H4 (cell line): ENCODE measurements at places on chromosomes 2 and 18. TPM values are rescaled to one million over a fixed set of nuclear protein-coding genes. Genes with fewer than 3 reads are reported as not detected.

The LDLRAD4 gene
- 5.5 and 6.9 TPM in 2 replicates for total RNA-seq

The CCDC141 gene
- total RNA-seq, result 0.02 TPM in 1 of 2 replicates, not detected in the other

The EFHD1 gene
- 0.31 and 3.7 TPM in 2 replicates for total RNA-seq

The STON1 gene
- 5.8 and 6.1 TPM in 2 replicates for total RNA-seq

The SFXN5 gene
- 8.6 and 11.1 TPM in 2 replicates for total RNA-seq

The CLEC4F gene
- total RNA-seq, result not detected in 2 replicates

The HS1BP3 gene
- 5.7 and 6.7 TPM in 2 replicates for total RNA-seq

The GATA6 gene
- 6.5 and 7.5 TPM in 2 replicates for total RNA-seq

The PSTPIP2 gene
- 0.08 TPM in 1 of 2 replicates, not detected in the other for total RNA-seq

The NDUFAF7 gene
- 2.7 and 2.9 TPM in 2 replicates for total RNA-seq

DNA sequence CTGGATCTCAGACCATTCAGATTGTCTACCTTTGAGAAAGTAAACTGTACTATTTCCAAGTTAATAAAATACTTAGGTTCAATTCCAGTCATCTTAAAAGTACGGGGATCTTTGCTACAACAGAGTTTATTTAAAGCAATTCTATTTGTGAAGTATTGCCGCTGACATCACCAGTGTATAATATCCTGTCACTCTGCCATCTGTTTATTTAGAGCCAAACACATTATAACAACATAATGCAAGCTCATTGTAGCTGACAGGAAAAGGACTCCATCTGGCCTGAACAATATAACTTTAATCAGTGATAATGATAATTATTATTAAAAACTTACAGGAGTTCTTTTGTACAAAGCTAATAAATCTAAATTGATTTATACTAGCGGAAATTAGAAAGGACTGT lies 786.8 kb downstream of the ERBB4 start:
- DNase-seq, result no peak

DNA sequence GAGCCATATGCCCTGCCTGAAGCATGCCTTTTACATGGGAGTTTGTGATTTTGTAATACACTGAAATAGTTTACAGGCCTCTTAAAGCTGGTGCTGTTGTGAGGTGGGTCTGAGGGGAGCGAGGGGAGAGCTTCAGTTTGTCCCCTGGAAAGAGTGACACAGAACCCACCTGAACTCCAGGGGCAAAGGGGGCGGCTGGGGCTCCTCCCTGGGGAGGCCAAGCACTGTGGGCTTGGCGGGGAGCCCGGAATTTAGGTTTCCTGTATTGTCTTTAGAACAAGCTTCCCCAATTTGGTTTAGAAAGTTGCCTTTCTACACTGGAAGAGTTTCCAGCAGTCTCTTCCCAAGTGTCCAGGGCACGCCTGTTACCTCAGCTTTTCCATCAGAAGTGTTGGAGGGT lies 75.7 kb downstream of the VAPA start:
- DNase-seq, result no peak

- peak; percentile 14 for DNase-seq
These were observed 22.6 kb downstream of the ST6GAL2 start for GRCh38 chr2:106863387-106863786.

- DNase-seq, result no peak
These were observed 188.6 kb upstream of the CDH19 start for GRCh38 chr18:66792466-66792865.

GRCh38 chr18:21341141-21341540 lies 99.1 kb downstream of the GREB1L start:
- DNase-seq, result peak; percentile 8

- peak; percentile 25 for DNase-seq
These were observed 34.5 kb downstream of the TTLL4 start for GRCh38 chr2:218745160-218745558.

GRCh38 chr2:127324635-127325034 lies 30.7 kb upstream of the ERCC3 start:
- peak; percentile 28 for DNase-seq

DNA sequence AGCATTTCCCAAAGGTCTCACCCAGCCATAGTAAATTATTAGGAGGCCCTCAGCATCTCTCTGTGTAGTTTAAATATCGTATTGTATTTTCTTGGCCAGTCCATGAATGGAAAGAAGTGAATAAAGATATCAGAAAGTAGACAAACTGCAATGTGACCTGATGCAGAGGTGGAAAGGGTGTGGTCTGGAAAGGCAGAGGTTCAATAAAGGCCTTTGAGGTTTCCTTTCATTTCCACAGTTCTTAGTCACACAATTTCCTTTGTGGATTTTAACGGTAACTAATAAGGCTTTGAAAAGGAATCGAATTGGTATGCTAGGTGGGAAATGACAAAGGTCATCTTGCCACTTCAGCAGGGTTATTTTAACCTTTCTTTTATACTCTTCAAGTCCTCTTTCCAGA lies 20.1 kb upstream of the WIPF1 start:
- no peak for DNase-seq

- DNase-seq, result no peak
These were observed 1.3 kb downstream of the NEUROD1 start for GRCh38 chr2:181678861-181679543.

- DNase-seq, result no peak
These were observed 45.1 kb downstream of the LPIN2 start for GRCh38 chr18:2967820-2968219.

- DNase-seq, result no peak
These were observed 405.3 kb downstream of the STK39 start for GRCh38 chr2:167842047-167842446.

DNA sequence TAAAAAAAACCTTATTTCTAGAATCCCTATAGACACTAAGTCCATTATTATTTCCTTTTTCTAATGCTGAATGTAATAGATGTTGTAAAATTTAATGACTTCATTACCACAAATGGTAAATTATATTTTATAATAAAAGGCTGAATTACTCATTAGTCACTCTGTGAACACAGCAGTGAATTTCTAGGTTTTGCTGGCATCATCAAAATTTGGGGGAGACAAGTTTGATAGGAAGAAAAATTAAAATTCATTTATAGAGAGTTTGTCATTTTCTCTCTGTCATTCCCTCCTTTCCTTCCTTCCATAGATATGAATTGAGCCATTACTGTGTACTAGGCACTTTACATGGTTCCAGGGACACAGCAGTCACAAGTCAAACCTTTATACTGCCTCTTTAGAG lies 340.9 kb downstream of the TRIB2 start:
- no peak for DNase-seq

DNA sequence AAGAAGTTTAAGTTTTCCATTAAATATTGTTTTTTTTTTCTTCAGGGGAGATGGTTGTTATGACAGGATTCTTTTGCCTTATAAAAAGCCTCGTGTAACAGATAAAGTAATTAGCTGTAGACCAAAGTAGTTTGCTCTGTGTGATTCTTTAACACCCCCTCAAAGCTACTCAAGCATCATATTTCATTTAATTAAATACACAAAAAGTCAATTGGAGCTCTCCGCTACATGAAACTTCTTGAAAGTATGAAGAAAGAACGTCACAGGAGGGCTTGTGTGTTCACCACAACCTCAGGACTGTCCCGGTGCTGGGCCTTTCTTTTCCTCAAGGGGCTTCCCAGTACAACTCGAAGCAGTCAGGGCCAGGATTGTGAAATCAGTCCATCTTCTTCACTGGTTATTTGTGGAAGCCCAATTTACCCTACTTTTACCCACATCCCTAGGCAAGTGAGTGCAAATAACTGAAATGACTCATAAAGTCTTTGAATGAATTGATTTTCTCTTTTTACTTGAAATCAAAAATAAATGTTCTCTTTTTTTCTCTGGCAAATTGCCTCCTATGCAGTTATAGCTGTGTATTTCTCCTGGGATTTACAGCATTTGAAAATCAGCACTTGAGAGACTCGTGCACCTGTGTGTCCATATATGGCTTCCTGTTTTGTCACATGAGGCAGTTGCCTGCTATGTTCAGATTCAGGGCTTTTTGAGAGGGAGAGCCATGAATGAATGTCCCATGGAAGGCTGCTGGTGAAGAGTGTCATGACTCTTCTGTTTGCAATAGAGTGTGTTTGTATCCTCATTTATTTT lies 48.6 kb downstream of the LINC00305 start:
- no peak for DNase-seq

- DNase-seq, result no peak
These were observed 39.4 kb downstream of the SH2D6 start for GRCh38 chr2:85457877-85458316.

DNA sequence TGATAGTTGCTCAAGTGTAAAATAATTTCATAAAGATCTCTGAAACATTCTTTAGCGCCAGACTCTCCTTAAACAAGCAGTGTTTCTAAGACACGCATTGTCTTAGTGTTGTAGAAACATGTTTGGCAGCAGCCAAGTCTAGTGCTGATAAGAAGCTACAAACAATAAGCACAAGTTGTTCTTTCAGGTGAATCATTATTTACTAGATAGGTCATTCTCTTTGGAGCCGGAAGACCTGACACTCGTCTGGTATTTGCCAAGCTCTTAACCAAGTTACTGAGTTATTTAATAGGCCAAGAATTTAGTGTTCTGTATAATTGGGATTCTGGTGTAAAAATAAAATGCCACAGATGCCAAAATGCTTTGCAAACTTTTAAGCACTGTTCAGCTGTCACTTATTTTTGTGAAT lies 852.1 kb downstream of the CPS1 start:
- DNase-seq, result no peak

DNA sequence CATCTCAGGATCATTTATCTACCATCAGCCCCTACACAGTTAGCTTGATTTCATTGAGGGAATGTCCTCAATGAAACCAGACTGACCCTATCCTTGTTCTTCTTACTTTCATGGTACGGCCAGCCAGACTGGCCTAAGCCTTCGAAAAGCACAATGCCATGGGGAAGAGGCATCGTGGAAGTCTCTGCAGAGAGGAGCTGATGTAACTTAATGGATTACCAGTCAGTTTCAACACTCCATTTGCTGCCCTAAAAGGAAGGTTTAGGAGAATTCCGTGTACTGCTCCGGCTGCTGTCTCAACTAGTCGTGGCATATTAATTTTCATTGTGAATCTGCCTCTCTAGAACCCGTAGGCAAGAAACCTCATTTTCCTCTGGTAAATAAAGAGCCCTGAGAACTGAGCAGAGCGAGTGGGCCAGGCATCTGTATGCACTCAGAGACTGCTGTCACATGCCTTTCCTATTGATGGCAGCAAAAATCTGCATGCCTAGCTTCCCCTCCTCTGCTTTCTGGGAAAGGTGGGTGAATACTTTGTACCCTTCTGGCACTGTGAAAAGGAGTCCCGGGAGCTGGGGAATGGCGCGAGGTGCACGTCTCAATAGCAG lies 184.9 kb downstream of the KLHL29 start:
- no peak for DNase-seq

DNA sequence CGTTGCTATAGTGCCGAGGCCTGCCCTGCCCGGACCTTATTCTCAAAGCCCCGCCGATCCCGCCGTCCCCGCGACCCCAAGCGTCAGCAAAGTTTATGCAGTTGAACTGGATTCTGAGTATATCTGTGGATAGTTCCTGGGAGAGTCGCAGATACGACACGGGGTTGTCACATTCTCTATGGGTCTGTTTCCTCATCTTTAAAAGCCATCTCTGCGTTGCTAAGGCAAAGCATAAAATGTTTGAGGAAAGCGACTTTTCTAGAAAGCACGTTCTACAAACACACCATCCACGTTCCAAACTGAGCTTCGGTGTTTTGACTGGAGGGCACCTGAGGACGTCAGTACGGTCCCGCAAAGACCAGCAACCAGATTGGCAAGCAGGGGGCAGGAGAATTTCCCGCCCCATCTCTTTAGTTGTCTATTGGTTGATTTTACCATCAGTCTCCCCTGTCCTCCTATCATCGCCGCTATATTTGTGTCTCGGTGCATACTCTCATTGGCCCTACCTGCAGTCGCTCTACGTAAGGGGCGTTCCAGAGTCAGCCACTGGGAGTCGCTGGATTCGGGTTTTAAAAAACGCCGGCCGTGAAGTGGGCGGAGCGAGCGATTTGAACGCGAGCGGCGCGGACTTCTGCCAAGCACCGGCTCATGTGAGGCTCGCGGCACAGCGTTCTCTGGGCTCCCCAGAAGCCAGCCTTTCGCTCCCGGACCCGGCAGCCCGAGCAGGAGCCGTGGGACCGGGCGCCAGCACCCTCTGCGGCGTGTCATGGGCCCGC lies at the start of gene CENPA:
Gene CENPA (plus strand): TSS at position 626 of the 776 bp plus-strand sequence. CDS start 141 bp downstream, at position 767.
- DNase-seq, result peak; percentile 96

DNA sequence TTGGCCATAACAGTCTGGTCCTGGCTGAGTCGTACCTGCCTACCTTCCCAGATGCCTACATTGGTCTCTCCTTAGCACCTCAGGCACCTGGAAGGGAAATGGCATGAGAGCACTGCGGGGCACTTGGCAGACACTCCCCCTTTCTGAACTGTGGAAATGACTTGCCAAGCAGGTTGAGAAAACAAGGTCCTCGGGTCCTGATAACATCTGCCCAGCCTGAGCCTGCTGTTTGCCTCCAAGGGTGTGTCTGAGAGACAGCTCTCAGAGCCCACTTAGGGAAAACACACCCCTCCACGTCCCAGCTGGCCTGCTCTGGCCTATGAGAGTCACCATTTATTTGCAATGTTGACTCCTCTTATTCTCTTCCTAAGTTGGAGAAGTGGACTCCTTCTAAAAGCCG lies 10.5 kb downstream of the FAM110C start:
- no peak for DNase-seq

GRCh38 chr2:159849160-159849813 lies 51.3 kb upstream of the CD302 start:
- DNase-seq, result no peak

GRCh38 chr2:49914281-49914680 lies 760.0 kb upstream of the FSHR start:
- DNase-seq, result peak; percentile 91

DNA sequence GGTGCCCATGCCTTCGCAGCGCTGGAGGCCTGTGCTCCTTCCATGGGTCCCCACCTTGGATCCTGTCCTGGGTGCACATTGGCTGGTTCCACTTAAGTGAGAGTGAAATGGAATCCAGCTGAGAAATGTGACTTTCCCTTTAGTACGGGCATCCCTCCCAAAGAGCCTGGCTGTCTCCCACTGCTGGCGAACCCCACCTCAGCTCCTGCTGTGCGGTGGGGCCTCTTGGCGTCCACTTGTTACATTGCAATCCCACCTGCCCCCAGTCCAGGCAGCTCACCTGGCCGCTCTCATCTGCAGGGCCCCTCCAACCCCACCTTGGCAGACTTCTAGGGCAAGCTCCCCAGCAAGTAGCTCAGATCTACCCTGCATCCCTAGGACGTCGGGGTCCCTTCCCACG lies 35.5 kb upstream of the GNAL start:
- no peak for DNase-seq

DNA sequence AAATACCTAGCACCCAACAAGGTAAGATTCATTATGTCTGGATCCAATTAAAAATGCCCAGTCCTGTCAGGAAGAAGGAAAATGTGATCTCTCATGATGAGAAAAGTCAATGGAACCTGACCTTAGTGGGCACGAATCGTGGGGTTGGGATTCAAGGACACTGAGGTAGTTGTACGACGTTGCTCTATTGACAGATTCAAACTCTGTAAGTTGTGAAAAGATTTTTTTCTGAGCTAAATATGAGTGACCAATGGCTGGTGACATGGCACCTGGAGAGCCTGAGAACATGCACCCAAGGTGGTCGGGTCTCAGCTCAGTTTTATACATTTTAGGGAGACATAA lies 148.2 kb downstream of the NDUFA10 start:
- DNase-seq, result no peak

DNA sequence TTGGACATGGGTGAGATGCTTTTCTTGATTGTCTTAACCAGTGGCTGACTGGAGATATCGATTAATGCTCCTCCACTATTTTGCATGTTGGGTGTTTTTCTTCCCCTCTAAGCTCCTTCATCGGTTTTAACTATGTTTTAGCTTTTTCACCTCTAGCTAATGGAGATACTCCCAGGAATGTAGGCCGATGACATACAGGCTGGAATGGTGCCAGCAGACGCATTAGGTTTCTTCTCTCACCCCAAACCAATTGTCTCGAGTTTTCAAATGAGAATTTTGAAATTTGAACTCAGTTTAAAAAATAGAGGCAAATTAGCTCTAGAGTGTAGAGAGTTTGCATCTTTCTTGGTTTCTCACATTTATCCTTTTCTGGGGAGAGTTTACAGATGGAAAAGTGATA lies 247.6 kb downstream of the RPRM start:
- DNase-seq, result no peak
